ENCODE measurements at places on chromosomes 1 and 21.

GRCh38 chr1:51354416-51354815 lies 24.1 kb upstream of the TTC39A start:
- no peak for DNase-seq

- peak; percentile 65 for DNase-seq
These were observed 5.8 kb upstream of the LAMC2 start for GRCh38 chr1:183180218-183180617.

- no peak for DNase-seq
These were observed 594.8 kb downstream of the USP25 start for GRCh38 chr21:16324630-16325029.

- no peak for DNase-seq
These were observed 46.4 kb upstream of the ENAH start for GRCh38 chr1:225699336-225699735.

GRCh38 chr1:183048087-183049085 lies 25.2 kb downstream of the LAMC1 start:
- no peak for DNase-seq

DNA sequence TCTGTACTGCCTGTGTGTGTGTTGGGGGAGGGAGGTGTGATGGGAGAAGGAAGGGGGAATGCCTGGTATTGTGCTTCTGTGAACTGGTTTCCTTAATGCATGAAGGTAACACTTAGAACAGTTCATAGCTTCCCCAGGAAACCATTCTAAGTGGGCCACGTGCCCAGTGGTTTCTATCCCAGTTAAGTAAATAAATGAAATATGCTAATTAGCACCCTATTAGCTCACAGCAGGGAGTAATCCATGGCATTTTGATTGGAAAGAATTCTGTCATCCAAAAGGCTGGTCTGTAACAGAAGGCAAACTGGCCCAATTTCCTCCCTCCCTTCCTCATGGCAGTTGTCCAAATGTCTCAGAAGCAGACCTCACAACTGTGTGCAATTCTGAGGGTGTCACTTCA lies 199.3 kb downstream of the TTLL7 start:
- DNase-seq: no peak

DNA sequence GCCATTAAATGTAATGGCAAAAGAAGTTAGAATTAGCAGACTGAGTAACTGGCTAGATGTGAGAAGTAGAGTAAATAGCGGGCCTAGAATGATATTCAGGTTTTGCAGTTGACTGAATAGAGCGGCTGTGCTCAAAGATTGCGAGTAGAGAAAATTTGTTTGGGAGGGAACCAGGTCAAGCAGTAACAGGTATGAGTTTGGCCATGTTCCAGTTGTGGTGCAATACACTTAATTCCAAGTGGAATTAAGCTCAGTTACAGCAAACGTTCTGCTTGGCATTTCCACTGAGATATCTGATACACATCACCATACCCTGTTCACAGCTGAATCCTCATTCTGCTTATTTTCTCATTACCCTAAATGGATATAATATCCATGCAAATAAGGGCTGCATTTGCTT lies 1382.9 kb downstream of the MRPL39 start:
- DNase-seq: no peak

DNA sequence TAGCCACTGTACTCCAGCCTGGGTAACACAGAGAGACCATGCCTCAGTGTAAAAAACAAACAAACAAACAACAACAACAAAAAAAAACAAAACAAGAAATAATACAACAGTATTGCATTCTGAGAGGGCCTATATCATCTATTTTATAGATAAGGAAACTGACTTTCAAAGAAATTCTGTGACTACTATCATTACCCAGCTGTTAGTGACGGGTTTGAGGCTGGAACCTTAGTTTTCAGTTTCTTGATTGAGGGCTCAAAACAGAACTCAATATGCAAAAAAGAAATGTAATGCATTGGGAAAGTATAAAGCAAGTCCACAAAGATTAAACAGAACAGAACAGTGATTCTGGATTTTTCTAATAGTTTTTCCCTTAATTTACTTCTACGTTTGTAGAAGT lies 149.4 kb downstream of the NFIA start:
- DNase-seq: no peak

DNA sequence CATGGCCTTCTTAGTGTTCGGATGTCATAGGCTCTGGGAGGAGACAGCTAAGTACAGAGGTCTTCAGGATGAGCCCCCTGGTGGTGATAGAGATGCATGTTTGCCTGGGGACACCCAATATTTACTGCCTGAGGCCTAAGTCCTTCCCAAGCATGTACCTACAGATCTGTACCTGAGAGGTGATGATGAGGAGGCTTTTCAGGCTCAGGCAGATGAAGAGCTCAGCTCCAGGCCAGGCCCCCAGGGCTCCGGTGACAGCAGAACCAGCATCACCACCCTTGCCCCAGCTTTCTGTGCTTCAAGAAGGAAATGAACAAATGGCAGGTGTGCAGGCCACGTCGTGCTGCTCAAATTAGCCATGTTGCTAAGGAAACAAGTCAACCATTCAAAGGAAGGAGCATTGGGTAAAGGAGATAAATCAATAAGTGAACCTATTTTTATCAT lies 21.1 kb downstream of the CACNA1E start:
- no peak for DNase-seq

DNA sequence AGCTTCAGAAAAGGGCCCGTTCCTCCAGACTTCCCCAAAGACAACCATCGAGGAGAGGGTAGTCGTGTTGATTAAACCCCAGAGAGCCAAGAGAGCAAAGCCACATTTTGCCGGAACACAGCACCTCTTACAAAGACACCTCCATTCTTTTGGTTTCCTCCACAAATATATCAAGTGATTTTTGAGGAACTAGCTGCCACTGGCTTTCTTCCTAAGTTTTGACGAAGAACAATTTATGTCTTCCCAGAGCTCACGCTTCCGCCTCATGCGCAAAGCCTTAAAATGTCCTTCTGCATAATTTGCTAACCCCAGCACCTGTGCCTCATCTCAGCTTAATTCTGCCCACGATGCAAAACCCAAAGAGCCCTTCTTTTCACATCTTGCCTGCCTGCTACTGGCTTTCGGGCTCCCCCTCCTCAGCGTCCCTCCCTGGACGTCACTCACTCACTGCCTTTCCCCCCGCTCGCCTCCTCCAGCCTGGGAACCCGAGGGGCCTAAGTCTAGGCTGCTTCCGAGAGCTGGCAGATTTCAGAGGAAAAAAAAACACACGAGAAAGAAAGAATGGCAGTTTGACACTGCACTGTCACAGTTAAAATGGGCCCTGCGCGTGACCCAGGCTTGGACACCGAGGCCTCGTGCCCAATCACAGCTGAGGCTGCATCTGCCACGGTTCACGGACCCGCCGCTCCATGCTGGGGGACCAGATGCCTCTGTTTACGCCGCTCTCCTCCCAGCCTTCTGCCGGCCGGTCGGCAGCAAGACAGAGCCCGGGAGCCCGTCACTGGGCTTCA lies 77.6 kb upstream of the IFNAR2 start:
- DNase-seq: no peak

GRCh38 chr1:30081379-30082102 lies 641.8 kb downstream of the MATN1 start:
- no peak for DNase-seq

GRCh38 chr1:54160351-54160750 lies 7.6 kb upstream of the CDCP2 start:
- DNase-seq: peak; percentile 18

GRCh38 chr1:95117207-95118066 lies at the start of gene TLCD4:
Gene TLCD4, plus strand, starts transcription at chr1:95117355. Its CDS starts 26,547 bp downstream, at chr1:95143902.
- DNase-seq: no peak

DNA sequence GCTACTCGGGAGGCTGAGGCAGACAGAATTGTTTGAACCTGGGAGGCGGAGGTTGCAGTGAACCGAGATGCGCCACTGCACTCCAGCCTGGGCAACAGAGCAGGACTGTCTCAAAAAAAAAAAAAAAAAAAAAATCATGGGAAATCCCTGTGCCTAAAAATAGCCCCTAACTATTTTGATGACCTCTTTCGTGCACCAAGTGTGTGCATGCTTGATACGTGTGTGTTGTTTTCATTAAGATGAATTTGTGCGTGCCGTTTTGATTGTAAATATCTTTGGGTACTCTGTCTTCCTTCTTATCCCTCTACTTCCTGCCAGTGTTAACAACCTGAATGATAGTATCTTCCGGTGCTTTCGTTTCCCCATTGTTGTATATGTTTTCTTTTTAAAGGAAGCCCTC lies 9.8 kb downstream of the CACYBP start:
- DNase-seq: no peak

DNA sequence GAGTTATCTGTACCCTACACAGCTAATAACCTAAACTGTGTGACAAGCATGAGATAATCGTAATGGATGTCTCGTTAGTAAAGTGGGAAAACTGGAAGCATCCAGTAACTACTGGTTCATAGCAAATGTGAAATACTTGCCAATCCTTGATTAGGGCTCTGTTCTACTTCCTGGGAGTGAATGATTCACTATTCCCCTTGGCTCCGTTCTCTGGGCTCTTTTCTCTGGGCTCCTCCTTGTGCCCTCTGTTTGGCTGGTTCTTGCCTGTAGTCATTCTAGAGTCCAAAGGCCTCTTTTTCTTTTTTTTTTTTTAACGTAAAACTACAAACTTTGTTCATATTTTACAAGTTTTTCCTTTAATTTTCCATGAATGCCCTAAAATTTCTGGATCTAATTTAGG lies 465.8 kb upstream of the PLXNA2 start:
- DNase-seq: no peak

- DNase-seq: no peak
These were observed 36.8 kb upstream of the ZNF648 start for GRCh38 chr1:182098301-182098700.

GRCh38 chr1:6221210-6221784 lies 14.5 kb downstream of the ICMT start:
- no peak for DNase-seq

DNA sequence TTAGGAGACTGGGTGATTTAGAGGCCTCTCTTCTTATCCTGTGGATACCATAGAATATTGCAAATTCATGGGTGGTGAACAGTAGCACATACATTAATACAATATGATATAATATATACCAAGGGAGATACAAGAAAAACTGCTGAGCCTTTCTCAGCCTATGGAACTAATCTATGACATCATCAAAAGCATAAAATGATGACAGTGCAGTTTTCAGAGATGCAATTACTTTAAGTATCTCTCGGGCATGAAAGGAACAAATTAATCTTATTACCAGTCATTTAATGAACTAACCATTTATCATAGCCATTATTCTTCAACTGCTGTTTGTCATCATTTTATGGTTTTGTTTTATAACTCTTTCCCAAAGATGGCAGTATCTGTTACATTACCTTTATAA lies 3.5 kb downstream of the CHODL start:
- no peak for DNase-seq

Data from GM04503 (cell line).